ENCODE measurements at places on chromosomes 7 and 10. TPM values are rescaled to one million over a fixed set of nuclear protein-coding genes. Genes with fewer than 3 reads are reported as not detected.
A peak's percentile ranks its signal among the peaks of the same experiment; 100 is the strongest.

USP6NL gene
- 25.3 TPM for total RNA-seq

- peaks cover 8% of the 10 kb centered on the region for H3K27me3 ChIP-seq
- H3K4me1 ChIP-seq: peaks cover 9% of the 10 kb centered on the region
- H3K36me3 ChIP-seq: no peaks in the 10 kb centered on the region
- H3K27ac ChIP-seq: no peak overlapping the region
- H3K4me3 ChIP-seq: no peak overlapping the region
Measured at GRCh38 chr7:34041707-34042106, 136.4 kb downstream of the BMPER start.

ZPBP gene
- not detected for total RNA-seq

CCDC146 gene
- total RNA-seq: 8.8 TPM

CAV1 gene
- 15.9 TPM for total RNA-seq

GRCh38 chr10:132167041-132167674 is 19.6 kb upstream of the DPYSL4 start:
- H3K27ac ChIP-seq: no peak overlapping the region
- no peak overlapping the region for H3K4me3 ChIP-seq
- H3K4me1 ChIP-seq: peaks cover 7% of the 10 kb centered on the region

SORCS3 gene
- total RNA-seq: not detected

DNA sequence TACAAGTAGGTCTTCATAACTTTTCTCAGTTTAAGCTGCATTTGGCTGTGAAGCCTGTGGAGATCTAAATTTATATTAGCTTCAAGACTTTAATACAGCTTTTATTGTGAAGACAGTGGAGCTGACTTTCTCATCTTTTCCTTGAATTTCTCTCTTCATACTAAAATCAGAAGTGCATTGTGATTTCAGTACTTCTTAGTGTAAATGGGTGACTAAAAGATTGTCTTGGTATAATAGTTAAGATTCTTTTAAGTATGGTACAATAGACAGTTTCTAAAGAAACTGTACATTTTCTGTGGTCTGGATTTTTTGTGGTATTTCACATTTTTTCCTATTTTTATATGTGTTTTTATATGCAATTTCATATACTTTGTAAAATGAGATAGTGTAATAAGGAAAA is 21.0 kb upstream of the DDX21 start:
- H3K36me3 ChIP-seq: peaks cover 39% of the 10 kb centered on the region
- no peak for DNase-seq
- H3K4me1 ChIP-seq: peaks cover 17% of the 10 kb centered on the region
- H3K27me3 ChIP-seq: no peaks in the 10 kb centered on the region
- no peak overlapping the region for H3K27ac ChIP-seq

- peaks cover 16% of the 10 kb centered on the region for H3K36me3 ChIP-seq
- H3K4me3 ChIP-seq: no peak overlapping the region
- no peak for DNase-seq
- H3K27ac ChIP-seq: peak overlapping the region; percentile 60
- H3K4me1 ChIP-seq: peaks cover 10% of the 10 kb centered on the region
Measured at GRCh38 chr10:72063703-72064391, 24.5 kb downstream of the SPOCK2 start.

DNA sequence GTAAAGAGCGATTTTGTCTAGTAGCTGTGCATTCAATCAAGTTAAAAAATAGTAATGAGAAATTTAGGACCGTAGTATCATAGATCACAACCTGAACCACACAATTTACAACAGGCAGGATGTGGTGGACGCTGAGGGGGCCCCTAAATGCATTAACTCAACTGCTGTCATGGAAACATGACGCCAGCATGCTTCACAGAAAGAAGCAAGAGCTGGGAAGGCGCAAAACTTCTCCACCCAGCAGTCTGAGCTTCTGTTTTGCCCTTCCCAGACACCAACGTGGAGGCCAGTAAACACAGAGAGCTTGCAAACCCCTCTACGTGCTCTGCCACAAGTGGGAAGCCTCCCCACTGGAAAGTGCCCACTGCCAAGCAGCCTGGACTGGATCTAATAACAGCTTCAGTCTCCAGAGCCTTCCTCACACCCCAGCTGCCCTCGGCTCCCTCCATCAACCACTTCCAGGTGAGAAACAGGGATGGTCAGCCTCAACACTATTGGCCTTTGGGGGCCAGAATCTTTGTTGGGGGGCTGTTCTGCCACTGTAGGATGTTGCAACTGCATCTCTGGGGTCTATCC is 151.8 kb downstream of the SFMBT2 start:
- no peak overlapping the region for H3K4me3 ChIP-seq
- no peaks in the 10 kb centered on the region for H3K27me3 ChIP-seq

AKR1C8 gene
- total RNA-seq: not detected

CYP3A7 gene
- 0.86 TPM for total RNA-seq

GRCh38 chr7:127817466-127817865 is 165.5 kb downstream of the SND1 start:
- no peak overlapping the region for H3K4me3 ChIP-seq
- no peak for DNase-seq
- H3K36me3 ChIP-seq: no peaks in the 10 kb centered on the region
- H3K27ac ChIP-seq: no peak overlapping the region

SEMA3D gene
- 0.91 TPM for total RNA-seq

JCAD gene
- 0.54 TPM for total RNA-seq

Data from Calu3 (cell line).